NT2/D1 (cell line): ENCODE measurements at places on chromosomes 1 and 21.

DNA sequence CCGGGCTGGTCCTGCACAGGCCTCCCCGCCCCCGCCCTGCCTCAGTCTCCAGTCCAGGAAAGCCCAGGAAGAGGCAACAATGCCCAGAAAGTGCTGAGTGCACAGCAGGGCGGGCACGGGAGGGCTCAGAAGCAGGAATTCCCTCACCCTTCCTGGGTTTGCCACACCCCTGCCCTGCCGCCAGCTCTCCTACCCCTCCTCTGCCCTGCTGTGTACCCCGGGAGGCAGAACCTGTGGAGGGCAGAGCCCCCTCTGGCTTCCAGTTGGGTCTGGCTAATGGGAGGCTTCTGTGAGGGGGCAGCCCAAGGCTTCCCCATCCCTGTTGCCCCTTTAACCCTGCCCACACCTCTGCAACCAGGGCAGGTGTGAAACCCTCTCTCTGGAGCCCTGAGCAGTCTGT lies 47.5 kb upstream of the CSF3R start:
- no peak for DNase-seq

DNA sequence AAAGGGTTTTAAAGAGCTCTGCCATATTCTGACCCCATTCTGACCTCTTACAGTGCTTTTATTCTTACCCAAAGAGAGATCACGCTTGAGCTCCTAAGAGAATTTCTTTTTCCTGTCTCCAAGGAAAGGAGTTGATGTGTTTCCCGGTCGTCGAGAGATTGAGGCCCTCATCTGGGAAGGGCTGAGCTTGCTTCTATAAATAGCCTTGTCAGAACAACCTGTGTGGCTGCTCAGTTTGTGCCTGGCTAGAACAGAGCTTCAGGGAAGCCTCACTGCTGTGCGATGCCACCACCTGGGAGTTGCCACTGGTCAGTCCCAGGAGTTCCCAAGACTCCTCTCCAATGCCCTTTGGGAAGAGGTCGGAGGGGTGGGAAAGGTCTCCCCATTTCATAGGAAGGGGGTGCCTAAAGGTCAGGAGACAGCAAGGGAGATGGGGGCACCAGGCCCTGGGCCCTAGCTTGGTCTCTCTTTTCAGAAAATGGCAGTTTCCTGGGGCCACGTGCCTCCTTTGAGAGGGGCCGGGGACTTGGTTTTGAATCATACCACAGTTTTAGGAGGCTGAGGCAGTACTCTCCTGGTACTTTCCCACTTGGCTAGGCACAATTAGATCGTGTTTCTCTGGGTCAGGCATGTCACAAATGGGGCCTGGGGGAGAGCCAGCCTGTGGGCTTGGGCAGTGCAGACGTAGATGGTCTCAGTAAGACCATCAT lies 52.1 kb downstream of the EIF2D start:
- peak; percentile 33 for DNase-seq

DNA sequence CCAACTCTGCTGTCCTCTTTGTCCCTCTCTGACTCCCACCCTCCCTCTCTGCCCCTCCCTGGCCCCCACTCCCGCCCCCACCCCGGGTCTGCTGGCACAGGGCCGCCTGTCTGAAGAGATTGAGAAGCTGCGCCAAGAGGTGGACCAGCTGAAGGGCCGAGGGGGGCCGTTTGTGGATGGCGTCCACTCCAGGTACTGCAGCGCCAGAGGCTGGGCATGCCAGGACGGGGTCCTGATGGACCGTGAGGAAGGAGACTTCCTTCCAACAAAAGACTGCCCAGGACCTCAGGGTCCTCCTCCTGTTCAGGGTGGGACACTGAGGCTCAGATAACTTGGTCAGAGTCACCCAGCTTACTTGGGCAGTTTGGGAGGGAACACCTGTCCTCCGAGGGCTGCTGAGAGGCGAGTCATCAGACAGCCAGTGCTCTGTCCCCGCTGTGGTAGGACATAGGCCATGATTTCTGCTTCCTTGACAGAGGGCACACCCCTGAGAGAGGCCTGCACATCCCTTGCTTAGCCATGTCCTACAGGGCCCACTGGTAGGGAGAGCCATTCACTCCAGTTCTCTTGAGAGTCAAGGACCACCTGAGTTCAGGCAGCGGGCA lies 23.4 kb downstream of the PPFIA4 start:
- no peak for DNase-seq

- peak; percentile 20 for DNase-seq
Observed at GRCh38 chr1:193283016-193283415, 96.6 kb upstream of the B3GALT2 start.

- no peak for DNase-seq
Observed at GRCh38 chr1:156126043-156126629, 11.6 kb downstream of the LMNA start.

DNA sequence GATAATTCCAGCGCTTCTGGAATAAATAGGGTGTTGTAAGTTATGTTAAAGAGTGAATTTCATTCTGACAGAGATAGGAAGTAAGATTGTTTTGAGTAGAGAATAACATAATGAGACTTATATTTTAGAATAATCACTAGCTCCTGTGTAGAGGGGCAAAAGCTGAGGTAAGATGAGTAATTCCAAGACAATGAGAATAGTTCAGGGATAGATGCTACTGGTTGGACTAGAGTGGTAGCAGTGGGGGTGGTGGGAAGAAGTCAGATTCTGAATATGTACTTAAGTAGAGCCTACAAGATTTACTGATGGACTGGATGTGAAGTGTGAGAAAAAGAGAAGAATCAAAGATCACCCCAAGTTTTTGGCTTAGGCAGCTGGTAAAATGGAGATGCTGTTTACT lies 23.3 kb upstream of the MOV10 start:
- no peak for DNase-seq

DNA sequence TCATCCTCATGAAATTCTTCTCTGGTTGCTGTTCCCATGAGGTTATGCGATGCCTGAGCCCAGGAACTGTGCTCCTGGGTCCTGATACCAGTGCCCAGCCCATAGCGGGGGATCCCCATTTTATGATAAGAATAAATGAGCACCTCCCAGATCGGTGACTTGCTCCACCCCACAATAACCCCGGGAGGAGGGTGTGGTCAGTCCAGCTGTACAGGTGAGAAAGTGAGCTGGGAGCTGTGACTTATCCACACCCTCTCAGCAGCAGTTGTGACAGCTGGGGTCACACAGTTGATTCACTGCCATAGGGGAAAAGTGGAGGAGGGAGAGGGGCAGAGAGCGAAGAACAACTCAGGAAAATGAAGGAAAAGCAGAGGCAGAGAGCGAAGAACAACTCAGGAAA lies 33.4 kb downstream of the OR2G3 start:
- no peak for DNase-seq

DNA sequence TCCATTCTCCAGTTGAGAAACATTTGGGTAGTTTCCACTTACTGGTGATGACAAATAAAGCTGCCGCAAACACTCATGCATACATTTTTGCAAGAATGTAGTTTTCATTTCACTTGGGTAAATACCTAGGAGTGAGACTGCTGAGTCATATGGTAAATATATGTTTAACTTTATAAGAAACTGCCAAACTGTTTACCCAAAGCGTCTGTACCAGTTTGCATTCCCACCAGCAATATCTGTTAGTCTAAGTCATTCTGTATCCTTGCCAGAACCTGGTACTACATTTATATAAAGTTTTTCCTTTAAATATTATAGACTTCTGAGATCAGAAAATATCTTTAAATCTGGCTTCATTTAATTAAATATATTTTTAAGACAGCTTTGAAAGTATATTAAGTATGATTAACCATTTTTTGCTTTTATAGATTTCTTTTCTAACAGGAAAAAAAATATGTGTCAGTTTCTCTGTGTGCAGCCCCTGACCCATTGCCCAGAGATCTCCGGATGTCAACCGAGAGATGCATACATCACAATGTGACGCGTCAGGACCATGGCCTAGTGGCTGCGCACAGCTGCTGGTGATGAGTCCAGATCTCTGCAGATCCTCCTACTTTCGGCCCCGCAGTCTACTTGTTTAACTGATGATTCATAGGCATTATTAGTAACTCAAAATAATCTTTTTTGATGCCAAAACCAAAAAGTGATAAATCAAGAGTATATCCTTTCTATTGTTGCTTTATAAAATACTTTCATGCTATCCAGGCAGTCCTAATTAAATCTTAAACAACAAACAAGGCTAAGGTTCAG lies 227.1 kb upstream of the MAP1LC3C start:
- DNase-seq, result no peak

GRCh38 chr1:227621211-227621610 lies 57.9 kb downstream of the ZNF678 start:
- no peak for DNase-seq

GRCh38 chr1:39384305-39384704 lies 107.1 kb upstream of the BMP8A start:
- DNase-seq, result no peak

- DNase-seq, result peak; percentile 38
Observed at GRCh38 chr1:105793536-105794146, 1262.8 kb upstream of the PRMT6 start.

DNA sequence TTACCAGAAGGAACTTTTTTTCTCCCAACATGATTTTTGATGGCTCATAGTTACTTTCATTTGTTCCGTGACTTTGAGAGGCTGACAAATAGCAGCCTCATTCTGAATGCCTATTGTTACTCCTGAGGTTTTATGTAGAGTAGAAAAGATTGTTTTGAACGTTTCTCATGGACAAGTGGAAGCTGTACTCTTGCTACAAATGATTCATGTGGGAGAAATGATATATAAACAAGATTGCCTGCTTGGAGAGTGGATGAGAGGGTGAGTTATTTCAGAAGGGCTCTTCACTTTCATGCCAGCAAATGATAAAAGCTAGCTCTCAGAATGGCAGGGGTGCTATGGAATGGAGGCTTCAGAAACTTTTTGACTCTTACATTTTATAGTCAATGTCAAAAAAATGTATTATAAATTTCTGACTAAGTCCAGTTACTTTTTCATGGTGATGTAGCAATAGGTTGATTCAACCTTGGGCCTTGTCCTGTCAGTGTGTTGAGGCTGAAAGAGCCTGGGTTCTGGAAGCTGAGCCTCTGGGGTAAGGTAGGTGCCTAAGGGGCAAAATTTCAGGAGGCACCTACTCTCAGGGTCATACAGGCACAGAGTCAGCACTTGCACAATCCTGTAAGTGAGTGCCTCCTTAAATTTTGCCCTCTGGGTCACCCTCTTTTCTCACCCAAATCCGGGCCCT lies 19.4 kb downstream of the JUN start:
- no peak for DNase-seq

DNA sequence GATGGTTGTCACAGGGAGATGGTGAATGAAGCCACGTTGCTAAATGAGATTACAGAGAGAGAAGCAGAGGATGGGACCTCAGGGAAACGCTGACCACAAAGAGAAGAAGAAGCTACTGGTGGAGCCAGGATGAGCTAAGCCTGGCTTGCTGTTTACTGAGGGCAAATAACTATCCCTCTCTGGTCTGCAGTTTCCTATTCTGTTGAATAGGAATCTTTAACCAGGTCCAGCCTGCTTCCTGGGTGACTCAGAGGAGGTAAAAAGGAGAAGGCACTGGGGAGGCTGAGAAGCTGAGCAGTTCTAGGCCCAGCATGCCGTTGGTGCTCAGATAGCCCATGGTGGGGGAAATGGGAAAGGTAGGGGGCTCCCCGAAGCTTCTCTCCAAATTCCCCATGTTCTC lies 29.6 kb downstream of the DMBX1 start:
- no peak for DNase-seq

DNA sequence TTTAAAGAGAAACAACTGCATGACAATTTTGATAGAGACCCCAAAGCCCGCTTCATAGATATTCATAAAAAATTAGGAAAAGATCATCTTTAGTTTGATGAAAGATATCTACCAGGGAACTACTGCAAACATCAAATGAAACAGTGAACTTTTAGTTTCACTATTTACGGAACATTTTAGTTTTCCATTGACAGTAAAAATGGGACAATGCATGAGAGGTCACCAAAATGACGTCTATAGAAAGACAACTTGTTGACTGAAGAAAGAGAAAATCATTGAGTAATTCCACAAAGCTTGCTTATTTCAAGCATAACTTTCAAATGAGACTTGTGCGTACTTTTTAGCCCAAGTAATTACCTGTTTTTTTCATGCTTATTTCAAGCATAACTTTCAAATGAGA lies 411.4 kb downstream of the HLX start:
- no peak for DNase-seq

GRCh38 chr1:219587801-219588561 lies 24.9 kb downstream of the ZC3H11B start:
- no peak for DNase-seq

DNA sequence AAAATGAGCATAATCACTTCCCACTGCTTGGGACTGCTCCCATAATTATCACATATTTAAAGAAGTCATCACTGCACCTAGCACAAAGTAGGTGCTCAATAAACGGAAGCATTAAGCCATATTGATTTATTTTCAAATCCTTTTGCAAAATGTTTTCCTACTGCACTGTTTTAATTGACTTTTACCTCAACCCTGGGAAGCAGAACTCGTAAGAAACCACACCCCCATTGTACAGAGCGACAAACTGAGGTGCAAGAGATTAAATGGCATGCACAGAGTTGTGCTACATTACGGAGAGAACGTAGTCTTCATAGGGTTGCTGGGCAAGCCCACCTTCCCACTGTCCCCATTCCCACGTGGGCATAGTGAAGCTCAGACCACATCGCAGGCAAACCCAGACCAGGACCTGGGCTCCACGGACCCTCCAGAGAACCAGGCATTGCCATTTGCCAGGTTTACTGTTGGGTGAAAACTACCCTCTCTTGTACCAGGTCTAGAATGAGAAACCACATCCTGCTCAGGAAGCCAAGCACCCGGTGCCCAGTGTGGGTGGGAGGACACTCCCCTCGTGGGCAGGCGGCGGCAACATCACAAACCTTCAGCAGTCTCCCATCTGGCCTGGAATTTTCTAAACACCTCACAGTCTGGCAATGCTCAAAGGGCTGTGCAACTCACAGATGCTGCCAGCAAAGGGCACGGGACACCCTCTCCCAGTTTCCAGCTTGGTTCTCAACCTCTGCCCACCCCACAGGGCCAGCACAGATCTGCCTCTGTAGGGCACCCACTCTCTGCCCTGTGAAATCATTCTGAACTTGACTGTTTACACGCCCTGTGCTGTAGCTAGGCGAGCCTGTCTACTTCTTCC lies 8.2 kb downstream of the IFFO2 start:
- DNase-seq, result no peak
